ENCODE measurements at places on chromosomes 13 and 19.

DNA sequence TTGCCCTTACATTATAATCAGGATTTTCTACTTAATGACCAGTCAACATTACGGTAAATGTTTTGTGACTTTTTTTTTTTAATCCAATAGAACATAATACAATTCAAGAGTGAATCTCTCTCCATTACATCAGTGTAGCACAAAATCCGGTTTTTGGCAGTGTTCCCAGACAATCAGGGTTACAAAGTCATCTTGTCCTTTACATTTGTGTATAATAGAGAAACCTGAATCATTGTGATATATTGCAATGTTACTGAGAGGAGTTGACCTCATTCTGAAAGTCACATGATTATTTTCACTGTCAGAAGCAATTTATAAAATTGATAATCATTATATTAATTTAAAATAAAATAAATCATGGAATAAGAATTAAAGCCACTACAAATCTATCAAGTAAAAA is 1346.0 kb upstream of the SPRY2 start:
- no peak for DNase-seq

DNA sequence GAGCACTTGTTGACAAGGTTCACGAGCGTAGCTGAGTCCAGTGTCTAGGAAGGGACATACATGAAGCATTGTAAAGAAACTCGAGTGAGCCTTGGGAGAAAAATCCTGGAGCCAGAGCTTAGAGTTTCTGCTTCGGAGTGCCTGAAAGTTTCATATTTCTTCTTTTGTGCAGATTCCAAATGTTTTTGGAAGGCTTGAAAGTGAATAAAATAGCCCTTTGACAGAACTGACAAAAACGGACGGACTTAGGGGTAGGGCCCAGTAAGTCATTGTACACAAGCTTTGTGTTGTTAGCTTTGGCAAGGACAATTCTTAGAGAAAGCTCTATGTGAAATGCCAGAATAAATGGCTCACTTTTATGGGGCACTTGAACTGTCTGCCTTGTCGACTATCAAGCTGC is 2.8 kb downstream of the RNF113B start:
- no peak for DNase-seq

DNA sequence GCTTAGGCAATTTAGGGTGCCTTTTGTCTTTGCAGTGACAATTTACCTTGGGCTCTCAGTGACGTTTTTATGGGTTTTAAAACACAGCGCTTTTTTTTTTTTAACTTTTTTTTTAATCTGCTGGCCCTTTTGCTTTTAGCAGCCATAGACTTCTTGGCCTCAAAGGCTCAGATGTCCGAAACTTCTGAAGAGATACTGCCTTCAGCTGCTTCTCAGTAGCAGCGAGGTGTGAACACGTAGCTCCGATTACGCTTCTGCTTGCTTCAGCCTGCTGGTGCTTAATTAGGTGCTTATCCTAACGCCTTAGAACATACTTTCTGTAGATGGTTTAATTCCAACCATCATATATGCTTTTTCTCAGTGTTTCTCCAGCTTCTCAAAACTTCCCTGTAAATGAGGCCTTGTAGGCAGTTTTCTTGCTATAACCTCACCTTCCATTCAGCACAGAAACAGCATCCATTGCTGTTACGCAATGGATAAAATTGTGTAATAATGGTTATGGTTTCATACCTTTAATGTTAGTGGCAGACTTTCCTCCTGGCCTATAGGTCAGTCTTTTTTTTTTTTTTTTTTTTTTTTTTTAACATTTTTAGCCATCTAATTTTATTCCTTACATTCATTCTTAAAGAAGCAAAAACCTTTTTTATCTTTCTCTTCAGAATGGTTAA is 723.9 kb downstream of the GPC5 start:
- DNase-seq = no peak

- DNase-seq = no peak
Measured at GRCh38 chr13:34591900-34592529, 350.1 kb upstream of the NBEA start.

DNA sequence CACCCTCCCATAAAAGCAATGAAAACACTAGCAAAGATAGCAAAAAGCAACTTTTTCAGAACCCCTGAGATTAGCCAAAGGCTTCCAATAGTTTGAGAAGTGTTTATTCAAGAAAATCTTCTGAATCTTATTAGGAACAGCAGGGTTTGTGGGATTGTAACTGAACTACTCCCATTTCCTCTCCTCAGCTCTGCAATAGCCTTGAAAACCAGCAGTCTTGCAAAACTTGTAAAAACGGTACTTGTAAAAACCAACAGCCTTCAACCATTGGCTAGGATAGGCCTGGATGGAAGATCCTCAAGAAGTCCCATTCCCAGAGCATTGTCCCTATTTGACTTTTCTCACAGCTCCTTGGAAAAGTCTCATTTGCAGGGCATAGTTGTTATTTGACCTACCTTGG is 12.1 kb downstream of the RNASEH2B start:
- no peak for DNase-seq

DNA sequence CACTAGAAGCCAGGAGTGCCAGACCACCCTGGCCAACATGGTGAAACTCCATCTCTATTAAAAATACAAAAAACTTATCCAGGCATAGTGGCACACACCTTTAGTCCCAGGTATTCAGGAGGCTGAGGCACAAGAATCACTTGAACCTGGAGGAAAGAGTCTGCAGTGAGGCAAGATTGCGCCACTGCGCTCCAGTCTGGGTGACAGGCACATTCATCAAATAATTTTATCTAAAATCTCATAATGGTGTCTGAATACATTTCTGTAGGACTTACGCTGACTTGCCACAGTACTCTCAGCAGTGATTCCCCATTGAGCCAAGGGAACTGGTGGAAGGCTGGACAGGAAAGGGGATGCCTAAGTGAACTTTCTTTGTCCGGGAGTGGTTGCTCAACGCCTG is 4.3 kb upstream of the ZNF28 start:
- DNase-seq = no peak

- DNase-seq = no peak
Measured at GRCh38 chr13:44543369-44543768, 32.8 kb downstream of the TSC22D1 start.

DNA sequence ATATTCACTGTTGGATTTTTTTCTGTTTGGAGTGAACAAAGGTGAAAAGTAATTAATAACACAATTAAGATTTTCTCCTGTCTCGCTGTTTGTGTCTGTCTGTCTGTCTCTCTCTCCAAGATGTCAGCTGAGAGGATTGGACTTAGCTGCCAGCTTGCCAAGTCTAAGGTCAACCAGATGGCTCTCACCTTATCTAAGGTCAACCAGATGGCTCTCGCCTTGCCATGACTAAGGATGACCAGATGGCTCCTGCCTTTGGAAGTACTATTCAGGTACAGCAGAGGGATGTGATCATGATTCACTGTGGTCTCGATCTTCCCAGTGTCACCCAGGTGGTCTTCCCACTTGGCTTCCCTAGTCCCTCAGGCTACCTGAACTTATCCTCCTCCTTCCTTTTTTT is 1436.4 kb downstream of the UQCRFS1 start:
- DNase-seq = no peak

- no peak for DNase-seq
Measured at GRCh38 chr13:38012096-38012495, 142.5 kb upstream of the TRPC4 start.

DNA sequence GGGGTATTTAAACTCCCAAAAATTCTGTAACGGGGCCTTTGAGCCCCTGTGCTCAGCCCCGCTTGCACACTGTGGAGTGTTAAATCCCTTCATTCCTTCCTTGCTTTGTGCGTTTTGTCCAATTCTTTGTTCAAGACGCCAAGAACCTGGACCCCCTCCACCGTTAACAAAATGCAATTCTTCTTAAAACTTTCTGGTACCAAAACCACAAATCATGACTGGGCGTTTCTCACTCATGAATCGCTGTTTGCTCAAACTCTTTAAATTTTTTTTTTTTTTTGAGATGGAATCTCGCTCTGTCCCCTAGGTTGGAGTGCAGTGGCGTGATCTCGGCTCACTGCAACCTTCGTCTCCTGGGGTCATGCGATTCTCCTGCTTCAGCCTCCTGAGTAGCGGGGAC is 881 bp downstream of the ZNF20 start:
- DNase-seq = no peak

DNA sequence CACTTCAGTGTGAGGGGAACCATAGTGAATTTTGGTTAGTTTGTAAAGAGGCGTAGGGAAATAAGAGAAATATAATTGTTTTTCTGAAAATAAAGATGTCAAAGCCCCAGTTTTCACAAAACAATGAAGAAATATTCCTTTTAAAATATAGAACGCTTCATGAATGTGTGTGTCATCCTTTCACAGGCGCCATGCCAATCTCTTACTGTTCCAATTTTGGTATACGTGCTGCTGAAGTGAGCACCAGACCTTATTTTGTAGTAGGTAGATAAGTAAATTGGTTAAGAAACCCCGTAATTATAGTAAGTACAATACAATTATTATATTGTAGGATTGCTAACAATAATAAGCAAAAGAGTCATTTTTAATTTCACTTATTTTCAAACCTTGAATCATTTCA is 43.3 kb downstream of the NAA16 start:
- DNase-seq = no peak

All from GM12891 (cell line).